Activated T-helper 17 cell treated with anti-CD3 and anti-CD28 coated beads, Interleukin-2, amount 50 U/mL, for 72 hours (primary cell): ENCODE measurements at places on chromosomes 11 and 22. TPM values are rescaled to one million over a fixed set of nuclear protein-coding genes. Genes with fewer than 3 reads are reported as not detected.

Gene GP1BB
- total RNA-seq, result not detected

Gene CDC42BPG
- total RNA-seq, result 0.37 TPM

Gene CHRDL2
- total RNA-seq, result not detected

Gene PACS1
- total RNA-seq, result 84.5 TPM

Gene MRPL48
- total RNA-seq, result 39.6 TPM

Gene SLC3A2
- 287 TPM for total RNA-seq

Gene PRG3
- not detected for total RNA-seq

Gene RBFOX2
- 4.0 TPM for total RNA-seq

Gene OR52A1
- not detected for total RNA-seq

Gene TOMT
- 0.26 TPM for total RNA-seq

Gene C11orf91
- total RNA-seq, result not detected

Gene HSPB2
- not detected for total RNA-seq

Gene OSBP2
- 16.7 TPM for total RNA-seq

Gene DGAT2
- 2.8 TPM for total RNA-seq

Gene ZNF215
- total RNA-seq, result 1.3 TPM

Gene RRP7A
- total RNA-seq, result 83.4 TPM

Gene MYOD1
- not detected for total RNA-seq

Gene SLC22A9
- total RNA-seq, result not detected

Gene DRD4
- 3.8 TPM for total RNA-seq

Gene OR2AT4
- total RNA-seq, result not detected

Gene GLYATL1
- total RNA-seq, result not detected

Gene MIOX
- 0.53 TPM for total RNA-seq

Gene FDXACB1
- total RNA-seq, result 3.7 TPM

Gene PDXP
- total RNA-seq, result 38.0 TPM

Gene PLXNB2
- 30.4 TPM for total RNA-seq

Gene GLYAT
- total RNA-seq, result 0.13 TPM
